Fibroblast of the aortic adventitia (primary cell): ENCODE measurements at places on chromosomes 1 and 21. TPM values are rescaled to one million over a fixed set of nuclear protein-coding genes. Genes with fewer than 3 reads are reported as not detected.

GRCh38 chr1:224300346-224300745 is 29.6 kb downstream of the NVL start:
- peak; percentile 73 for DNase-seq

- peak; percentile 20 for DNase-seq
Measured at GRCh38 chr1:222923506-222923905, 108.7 kb downstream of the DISP1 start.

GRCh38 chr1:70459496-70460225 is 48.6 kb downstream of the CTH start:
- DNase-seq: peak; percentile 52

- DNase-seq: peak; percentile 32
Measured at GRCh38 chr1:223837206-223837605, 8.5 kb downstream of the TP53BP2 start.

GRCh38 chr1:160133990-160134770 is 17.2 kb upstream of the ATP1A4 start:
- no peak for DNase-seq

MIXL1 gene
- not detected in 2 replicates for total RNA-seq
